ENCODE measurements at places on chromosomes 7 and 10.

DNA sequence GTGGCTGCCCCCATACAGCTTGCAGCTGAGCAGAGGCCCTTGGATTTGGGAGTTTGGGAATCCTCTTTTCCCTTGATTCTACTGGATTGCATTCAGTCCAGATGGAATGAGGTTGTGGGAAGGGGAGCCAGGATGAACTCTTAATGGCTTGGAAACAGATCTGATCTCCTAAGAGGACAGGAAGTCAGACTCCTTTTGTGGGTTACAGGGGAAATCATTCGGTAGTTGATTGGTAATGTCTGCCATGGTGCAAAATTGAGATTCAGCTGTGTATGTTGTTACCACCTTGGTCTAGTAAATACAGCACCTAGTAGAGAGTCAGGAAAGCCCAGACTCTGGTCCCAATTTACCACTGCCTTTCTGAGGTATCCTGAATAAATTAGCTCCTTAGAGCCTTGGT lies 144.2 kb upstream of the TNRC18 start:
- no peak for DNase-seq

DNA sequence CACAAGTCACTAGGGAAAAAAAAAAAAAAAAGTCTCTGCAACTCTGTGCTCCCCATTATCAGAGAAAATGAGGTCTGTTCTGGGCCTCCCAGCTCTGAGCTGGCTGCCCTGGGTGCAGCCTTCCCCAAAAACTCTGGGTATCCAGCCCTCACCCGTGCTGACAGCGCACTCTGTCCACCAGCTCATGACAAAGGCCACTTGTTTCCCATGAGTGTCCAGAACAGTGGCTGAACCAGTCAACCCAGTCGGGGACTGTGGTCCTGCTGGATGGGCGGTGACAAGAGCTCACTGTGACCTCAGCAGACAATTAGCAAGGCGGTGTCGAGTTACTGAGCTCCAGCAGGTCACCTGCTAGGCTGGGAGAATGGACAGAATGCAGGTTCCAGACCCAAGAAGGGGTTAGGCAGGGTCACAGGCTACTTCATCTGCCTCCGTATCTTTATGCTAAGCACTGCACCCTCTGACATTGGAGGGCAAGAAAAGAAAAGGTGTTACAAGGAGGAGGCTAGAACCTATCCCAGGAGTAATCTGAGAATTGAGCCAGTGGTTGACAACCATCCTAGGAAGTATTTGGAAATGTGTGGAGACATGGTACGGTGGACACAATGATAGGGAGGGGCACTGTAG lies 37.2 kb downstream of the DLG5 start:
- DNase-seq: peak; percentile 63

GRCh38 chr7:130273081-130273932 lies 6.6 kb downstream of the CPA2 start:
- DNase-seq: no peak

GRCh38 chr7:17275749-17276671 lies 22.4 kb upstream of the AHR start:
- DNase-seq: no peak

- DNase-seq: no peak
Measured at GRCh38 chr7:149880638-149881311, 7.0 kb downstream of the ATP6V0E2 start.

- DNase-seq: no peak
Measured at GRCh38 chr7:101218236-101219125, 516 bp downstream of the ZNHIT1 start.

- peak; percentile 55 for DNase-seq
Measured at GRCh38 chr10:102352066-102352715, 43.3 kb upstream of the NFKB2 start.

- DNase-seq: no peak
Measured at GRCh38 chr7:78020874-78021249, 222.3 kb downstream of the PHTF2 start.

GRCh38 chr7:155701972-155702544 lies 57.6 kb downstream of the RBM33 start:
- DNase-seq: no peak
